ENCODE measurements at places on chromosomes 12 and 14. TPM values are rescaled to one million over a fixed set of nuclear protein-coding genes. Genes with fewer than 3 reads are reported as not detected.

The CLEC4A gene
- 2.3 TPM for total RNA-seq

The B4GALNT3 gene
- 2.4 TPM for total RNA-seq

The PLD4 gene
- not detected for total RNA-seq

The TAS2R9 gene
- total RNA-seq: not detected

The SERPINA10 gene
- total RNA-seq: not detected

The WASHC3 gene
- 55.6 TPM for total RNA-seq

The REP15 gene
- not detected for total RNA-seq

The TCL1B gene
- not detected for total RNA-seq

The CEP170B gene
- 1.2 TPM for total RNA-seq

The LALBA gene
- not detected for total RNA-seq

The OVCH1 gene
- 0.35 TPM for total RNA-seq

The YEATS4 gene
- 9.7 TPM for total RNA-seq

The C1QL4 gene
- total RNA-seq: not detected

The NDRG2 gene
- 111 TPM for total RNA-seq

The COX6A1 gene
- 196 TPM for total RNA-seq

The DERA gene
- 12.4 TPM for total RNA-seq

The FANCM gene
- 9.7 TPM for total RNA-seq

All from uterus (tissue), 4 donors.